GM12865 (cell line): ENCODE measurements at places on chromosomes 12 and 14.
A peak's percentile ranks its signal among the peaks of the same experiment; 100 is the strongest.

DNA sequence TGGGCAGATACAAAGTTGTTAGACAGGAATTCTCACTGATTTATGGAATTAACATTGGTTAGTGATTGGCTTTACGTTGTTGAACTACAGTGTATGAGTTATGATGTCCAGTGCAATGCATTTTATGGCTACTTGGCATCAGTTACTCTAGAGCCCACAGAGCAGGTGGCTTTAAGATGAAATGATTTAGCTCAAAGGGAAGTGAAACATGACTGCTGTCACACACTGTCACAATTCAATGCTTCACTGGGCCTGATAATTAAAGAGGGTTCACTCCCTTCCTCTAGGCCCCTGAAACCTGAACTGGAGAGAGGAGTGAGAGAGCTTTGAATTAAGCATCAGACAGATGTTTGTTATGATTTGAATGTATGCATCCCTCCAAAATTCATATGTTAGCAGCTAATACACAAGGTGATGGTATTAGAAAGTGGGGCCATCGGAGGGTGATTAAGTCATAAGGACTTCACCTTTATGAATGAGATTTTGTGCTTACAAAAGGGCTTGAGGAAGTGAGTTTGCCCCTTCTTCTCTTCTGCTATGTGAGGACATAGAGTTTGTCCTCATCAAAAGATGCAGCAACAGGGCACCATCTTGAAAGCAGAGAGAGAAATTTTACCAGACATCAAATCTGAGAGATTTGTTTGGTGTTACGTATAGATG, 175.8 kb upstream of the GRIN2B start:
- DNase-seq: peak; percentile 95

DNA sequence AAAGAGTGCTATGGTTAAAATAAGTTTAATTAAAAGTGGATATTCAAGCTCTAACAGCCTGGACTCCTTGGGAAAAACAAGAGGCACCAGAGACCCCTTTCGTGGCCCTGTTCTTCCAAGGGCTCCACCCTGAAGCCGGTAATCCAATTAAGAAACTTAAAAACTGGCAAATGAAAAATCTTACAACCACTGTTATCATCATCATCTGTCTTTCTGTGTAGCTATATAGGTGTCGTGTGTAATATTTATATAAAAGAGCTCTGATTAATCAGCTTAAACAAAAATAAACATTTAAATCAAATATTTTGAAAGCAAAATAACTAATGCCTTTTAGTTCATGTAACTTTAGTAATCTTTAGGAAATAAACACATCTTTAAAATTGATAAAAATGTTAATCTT, 4.5 kb downstream of the ATF1 start:
- DNase-seq: no peak

- peak; percentile 62 for DNase-seq
These were observed 483 bp downstream of the POC1B start for GRCh38 chr12:89525305-89525823.

DNA sequence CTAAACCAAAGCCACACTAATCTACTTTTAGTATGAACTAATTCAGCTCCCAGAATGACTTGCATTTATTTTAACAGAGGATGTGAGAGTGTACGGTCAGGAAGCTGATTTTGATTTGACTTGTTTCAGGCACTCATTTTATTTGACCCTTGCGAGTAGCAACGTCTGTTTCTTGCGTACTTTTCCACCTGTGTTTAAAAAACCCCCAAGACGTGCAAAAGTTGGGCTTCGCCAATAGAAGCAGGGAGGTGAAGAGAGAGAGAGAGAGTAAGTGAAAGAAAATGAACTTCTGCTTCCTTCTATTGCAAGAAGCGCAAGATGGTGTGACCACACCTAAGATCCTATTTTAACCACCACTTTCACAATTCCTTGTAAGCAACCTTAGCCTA, 6.7 kb upstream of the SLC15A4 start:
- DNase-seq: peak; percentile 92

DNA sequence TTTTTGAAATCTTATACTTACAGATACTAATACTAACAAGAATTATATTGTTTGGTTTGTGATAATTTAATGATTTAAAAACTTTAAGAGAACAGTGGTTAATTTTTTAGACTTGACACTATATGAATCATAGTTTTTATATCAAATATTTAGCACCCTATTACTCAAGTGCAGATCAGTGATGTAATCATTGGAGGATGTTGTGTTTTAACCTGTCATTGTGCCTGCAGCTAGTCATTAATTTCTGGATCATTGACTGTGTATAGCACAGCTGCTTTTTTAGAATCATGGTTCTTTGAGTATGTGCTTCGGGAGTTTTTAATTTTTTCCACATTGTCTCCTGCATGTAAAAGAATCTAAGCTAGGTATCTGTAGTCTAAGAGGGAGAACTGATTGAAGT, 17.3 kb downstream of the ARID4A start:
- no peak for DNase-seq

- DNase-seq: no peak
These were observed 5.2 kb upstream of the KRT75 start for GRCh38 chr12:52439420-52439819.

DNA sequence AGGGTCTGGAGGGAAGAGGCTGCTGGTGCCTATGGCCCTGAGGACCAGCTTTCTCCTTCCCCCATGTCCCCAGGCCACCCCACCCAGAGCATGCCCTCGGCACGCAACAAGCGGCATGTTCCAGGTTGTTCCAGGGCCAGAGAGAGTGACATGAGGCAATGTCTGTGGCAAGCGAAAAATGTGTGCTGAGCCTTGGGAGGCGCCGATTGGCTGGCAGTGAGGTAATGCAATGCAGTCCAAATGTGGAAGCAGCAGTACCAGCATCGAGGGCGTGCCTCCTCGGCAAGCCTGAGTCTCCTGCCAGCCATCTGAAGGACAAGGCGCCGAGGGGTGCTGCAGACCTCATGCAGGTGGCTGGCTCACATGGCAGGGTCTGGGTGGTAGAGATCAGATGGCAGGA, 423.8 kb downstream of the NRXN3 start:
- DNase-seq: no peak

DNA sequence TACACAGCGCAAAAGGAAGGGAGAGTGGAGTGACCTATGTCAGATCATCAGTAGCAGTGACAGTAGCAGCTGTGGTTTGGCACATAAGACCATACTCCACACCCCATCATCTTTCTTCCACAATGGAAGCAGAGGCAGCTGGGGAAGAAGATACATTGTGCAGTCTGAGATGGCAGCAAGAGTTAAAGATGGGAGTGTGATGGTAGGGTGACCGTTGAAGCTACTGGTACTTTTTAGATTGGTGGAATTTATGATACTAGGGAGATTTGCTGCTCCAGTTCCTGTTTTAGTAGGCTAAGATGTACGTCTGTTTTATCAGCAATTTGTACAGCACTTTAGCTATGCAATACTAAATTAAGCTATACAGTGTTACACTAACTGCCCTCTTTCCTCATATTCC, 291.0 kb downstream of the FUT8 start:
- no peak for DNase-seq

- no peak for DNase-seq
These were observed 12.1 kb upstream of the GALNT16 start for GRCh38 chr14:69247676-69248440.

- no peak for DNase-seq
These were observed 524.8 kb upstream of the ATP2B1 start for GRCh38 chr12:90233168-90234100.

- no peak for DNase-seq
These were observed 7.0 kb upstream of the ATXN7L3B start for GRCh38 chr12:74530676-74531075.

- DNase-seq: no peak
These were observed 8.3 kb downstream of the CDK2AP1 start for GRCh38 chr12:123263196-123263817.

- no peak for DNase-seq
These were observed 3.5 kb downstream of the RAB15 start for GRCh38 chr14:64968651-64969050.

DNA sequence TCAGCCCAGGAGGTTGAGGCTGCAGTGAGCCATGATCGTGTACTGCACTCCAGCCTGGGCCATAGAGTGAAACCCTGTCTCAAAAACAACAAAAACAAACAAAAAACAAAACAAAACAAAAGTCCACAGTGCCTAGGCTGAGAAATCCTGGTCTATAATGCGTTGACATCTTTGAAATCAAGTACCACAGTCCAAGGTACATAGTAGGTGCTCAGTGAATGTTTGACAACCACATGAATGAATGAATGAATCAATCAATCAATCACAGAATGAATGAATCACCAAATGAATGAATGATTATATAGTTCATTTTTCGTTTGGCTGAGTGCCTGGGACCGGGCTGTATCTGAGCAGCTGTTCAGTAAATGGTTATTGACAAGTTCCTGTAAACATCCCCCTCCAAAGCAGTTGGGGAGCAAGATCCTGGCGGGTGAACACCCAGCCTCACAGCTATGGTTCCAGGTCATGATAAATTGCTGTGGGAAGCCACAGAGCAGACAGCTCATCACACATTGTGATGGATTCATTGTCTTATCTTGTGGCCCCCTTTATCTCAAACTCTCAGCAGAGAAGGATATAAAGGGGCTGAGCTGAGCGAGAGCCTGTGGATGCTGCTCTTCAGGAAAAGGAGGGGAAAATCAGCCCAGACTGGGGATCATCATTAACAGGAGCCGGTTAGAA, 30.4 kb upstream of the IFT81 start:
- no peak for DNase-seq

GRCh38 chr12:111150360-111150759, 218.5 kb downstream of the PHETA1 start:
- no peak for DNase-seq

- no peak for DNase-seq
These were observed 18.4 kb downstream of the TMPO start for GRCh38 chr12:98533723-98534251.

GRCh38 chr14:31457665-31458659, 656 bp upstream of the DTD2 start:
- no peak for DNase-seq

DNA sequence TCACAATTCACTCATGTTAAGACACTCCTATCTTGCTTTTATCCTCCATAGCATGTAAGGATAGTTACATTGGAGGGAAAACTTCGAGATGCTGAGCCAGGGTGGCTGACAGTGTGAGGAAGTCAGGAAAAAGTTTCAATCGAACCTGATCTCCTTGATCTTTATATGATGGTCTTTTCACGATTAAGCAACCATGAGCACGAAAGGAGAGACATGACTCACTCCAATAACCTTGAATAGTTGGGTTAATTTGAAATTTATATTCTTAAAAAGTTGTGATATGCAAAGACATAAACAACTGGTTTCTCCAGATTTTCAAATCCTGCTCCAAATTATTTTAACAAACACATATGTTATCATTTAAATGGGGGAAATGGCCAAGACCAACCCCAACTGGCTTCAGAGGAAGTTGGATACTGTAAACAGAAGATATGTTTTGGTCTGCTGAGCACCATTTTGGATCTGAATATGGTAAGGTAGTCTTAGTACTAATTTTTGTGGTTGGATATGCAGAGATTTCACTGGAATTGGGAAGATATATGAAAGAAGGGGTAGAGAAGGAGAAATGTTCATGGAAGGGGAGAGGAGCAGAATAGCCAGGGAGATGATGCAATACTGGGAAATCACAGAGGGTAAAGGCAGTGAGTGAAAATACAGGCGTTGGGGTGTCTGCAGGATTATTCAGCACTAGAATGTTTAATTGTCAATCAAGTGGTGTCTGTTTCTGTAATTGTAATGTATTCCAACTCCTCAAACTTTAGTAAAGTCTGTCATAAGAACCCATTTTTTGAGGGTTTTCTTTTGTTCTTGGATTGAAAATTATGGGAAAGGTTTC, 185.2 kb upstream of the SLC38A2 start:
- no peak for DNase-seq

GRCh38 chr14:31380106-31380505, 40.2 kb downstream of the HEATR5A start:
- DNase-seq: no peak

DNA sequence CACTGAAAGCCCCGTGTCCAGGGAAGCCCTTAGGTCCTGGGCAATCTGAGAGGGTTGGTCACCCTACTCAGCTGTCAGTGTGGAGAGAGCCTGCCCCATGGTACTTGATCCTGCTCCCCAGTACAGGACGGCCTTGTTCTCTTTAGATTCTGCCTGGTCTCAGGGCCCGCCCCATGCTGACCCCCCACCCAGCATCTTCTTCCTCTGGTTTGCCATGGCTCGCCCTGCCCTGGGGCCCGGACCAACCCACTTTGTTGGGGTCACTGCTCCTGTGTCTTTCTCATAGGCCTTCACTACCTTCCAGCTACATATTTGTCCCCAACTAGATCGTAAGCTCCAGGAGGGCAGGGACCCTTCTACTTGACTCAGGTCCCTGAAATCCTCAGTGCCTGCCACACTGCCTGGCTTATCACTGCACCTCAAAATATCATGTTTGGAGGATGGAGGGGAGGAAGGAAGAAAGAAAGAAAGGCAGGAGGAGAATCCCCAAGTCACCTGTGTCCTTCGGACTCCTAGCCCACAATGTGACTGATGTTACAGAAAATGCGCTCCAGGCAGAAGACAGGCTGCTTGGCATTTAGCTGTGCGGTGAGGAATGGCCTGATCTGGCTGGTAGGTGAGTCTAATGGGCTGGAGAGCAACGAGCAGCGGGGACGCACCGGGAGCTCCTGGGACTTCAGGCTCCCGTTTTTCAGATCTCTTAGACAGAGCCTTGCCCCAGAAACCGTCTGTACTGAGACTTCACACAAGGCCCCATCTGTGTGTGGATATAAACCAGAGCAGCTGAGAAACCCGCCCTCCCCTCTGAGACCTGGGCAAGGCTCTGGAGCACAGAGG, 66.1 kb downstream of the C14orf132 start:
- DNase-seq: no peak

DNA sequence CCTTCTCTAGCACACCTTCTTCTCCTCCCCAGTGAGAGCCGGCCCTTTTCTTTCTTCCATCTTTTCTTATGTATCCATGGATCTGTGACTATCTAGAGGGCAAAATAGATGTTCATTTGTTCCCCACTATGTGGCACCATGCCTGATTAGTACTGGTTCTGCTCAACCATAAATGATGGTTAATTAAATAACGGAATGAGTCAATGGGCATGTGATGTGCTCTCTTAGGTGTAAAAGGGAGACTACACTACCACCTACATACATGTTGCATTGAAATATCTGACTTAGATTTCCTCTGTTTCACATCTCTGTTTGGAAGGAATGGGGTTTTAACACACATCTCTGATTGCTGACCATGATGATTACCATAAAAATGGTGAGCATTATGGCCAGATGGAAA, 116.5 kb downstream of the BTG1 start:
- no peak for DNase-seq

DNA sequence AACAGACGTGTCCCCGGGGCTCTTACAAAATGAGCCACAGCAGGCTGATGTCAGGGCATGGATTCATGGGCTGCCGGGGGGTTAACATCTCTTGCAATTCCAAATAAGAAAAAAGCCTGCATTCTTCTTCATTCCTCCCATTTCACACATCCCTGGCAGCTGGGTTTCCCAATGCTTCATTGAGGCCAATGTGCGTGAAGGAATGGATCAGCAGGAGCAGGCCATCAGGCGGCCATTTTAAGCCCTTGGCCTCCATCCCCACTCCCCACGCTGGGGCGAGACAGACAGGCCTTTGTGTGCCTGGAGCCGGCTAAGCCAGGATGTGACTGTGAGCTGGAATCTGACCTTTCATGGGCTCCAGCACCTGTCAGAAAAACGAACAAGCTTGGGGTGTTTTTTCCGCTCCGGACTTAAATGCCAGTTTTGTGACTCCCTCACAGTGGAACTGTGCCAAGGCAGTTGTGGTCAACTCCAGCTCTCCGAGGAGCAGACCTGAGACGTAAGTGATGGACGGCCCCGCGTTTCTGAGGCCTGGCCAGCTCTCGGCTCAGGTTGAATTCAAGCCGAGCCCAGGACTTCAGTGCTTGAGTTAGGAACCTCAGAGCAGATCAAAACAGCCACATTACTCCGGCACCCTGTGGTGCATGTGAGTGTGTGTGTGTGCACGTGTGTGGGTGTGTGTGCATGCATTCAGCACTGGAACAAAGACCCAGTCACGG, 133.1 kb downstream of the TMEM30B start:
- no peak for DNase-seq
